GM19239 (cell line): ENCODE measurements at places on chromosomes 7 and 10.

- no peak for DNase-seq
Measured at GRCh38 chr10:5477948-5478693, 21.2 kb downstream of the CALML5 start.

DNA sequence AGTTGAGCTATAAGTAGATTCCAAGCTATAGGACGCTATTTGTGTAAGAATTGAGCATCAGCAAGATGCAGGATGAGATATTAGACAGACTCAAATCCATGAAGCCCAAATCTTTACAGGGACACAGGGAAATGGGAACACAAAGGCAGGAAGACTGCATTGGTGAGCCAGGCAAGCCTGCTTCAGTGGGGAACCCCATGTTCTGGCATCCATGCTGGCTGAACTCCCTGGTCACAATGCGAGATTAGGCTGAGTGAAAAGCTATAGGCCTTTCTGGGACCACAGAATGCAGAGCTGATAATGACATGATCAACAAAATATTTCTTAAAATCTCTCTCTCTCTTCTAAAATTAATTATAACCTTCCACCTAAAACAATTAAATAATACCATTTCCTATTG is 170.5 kb downstream of the CDC14C start:
- no peak for DNase-seq

- DNase-seq = no peak
Measured at GRCh38 chr10:6142644-6143043, 53.8 kb downstream of the RBM17 start.

GRCh38 chr10:84848967-84849366 is 520.6 kb downstream of the CCSER2 start:
- no peak for DNase-seq

DNA sequence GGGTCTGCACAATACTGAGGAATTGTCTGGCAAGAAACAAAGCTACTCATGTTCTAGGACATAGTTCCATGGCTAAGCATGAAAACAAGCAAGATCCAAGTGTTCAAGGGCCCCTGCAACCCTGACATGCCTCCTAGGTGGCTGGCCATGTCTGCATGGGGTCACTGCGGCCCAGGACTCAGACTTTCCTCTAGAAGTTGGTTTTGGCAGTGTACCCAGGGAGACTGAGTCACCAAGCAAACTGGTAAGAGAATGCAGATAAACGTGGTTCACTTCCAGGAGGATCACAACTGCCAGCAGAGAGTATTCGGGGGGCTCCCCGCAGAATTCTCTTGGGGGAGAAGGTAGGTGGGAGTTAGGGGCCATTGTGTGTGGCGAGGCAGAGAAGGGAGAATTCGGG is 7.4 kb upstream of the PFKFB3 start:
- DNase-seq = no peak

DNA sequence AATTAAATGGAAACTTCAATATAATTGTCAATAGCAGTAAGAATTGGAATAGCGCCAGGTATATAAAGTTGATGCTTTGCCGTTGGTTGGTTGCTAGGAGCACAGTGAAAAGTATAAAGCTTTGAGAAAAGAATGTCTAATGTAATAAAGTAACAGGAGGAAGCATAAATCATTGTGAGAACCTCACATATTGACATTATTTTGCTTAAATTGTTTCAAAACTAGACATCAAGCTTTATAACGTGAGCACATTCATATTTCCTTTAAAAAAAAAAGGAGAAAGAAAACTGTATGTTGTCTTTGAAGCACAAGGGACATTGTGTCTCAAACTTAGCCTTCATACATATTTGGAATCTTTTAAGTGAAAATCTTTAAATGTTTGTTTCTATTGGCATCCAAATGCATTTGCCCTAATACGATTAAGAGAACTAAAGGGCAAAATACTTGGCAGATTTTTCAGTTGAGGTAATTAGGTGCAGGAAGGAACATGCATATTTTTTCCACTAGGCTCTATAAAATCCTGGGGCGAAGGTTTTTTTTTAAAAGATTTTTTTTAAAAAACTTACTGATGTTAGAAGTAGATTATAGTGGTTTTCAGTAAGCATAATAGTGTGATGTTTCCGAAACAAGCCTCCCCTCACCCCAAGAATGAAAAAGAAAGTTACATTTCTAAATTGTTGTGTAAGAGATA is 92.4 kb downstream of the ARID5B start:
- no peak for DNase-seq
